ENCODE measurements at places on chromosomes 2 and 18. TPM values are rescaled to one million over a fixed set of nuclear protein-coding genes. Genes with fewer than 3 reads are reported as not detected.

Gene SERPINB11
- total RNA-seq = not detected

Gene HAAO
- total RNA-seq = 0.33 TPM

Gene CNGA3
- total RNA-seq = not detected

Gene LHCGR
- total RNA-seq = not detected

Gene E2F6
- 14.1 TPM for total RNA-seq

Gene ANKRD30B
- total RNA-seq = not detected

- H3K27ac ChIP-seq = no peak overlapping the region
- peaks cover 14% of the 10 kb centered on the region for H3K4me1 ChIP-seq
- H3K27me3 ChIP-seq = no peaks in the 10 kb centered on the region
- no peak overlapping the region for H3K4me3 ChIP-seq
Measured at GRCh38 chr2:46180189-46180588, 117.0 kb upstream of the EPAS1 start.

GRCh38 chr2:239093952-239094351 is 246.1 kb downstream of the TWIST2 start:
- no peak overlapping the region for H3K4me3 ChIP-seq
- peaks cover 2% of the 10 kb centered on the region for H3K36me3 ChIP-seq
- H3K4me1 ChIP-seq = no peaks in the 10 kb centered on the region
- no peak for DNase-seq
- H3K27ac ChIP-seq = no peak overlapping the region

DNA sequence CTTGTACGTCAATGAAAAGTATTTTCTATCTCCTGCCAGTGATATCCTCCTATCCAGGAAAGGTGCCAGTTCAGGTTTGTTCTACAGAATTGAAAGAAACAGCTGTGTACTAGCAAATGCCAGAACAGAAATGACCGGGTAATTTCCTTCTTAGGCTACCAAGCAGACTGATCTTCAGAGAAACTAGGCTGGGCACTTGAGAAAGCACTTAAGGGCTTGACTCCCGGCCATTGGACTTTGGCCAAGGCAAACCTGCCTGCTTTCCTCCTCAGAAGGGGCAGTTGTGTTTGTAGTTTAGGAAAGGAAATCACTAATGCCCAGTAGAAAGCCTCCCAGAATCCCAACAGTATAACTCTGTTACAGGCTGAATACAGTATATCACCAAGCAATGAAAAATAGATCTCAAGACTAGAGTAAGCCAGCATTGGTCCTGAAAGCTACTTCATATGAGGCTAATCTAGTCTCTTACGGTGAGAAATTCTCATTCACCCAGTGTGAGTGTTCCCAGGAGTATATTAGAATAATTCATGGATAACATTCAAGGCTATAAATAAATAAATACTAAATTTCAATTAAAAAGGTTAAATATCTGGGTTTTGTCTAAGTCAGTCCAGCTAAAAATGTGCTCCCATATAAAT is 43.0 kb upstream of the COL5A2 start:
- peaks cover 10% of the 10 kb centered on the region for H3K4me1 ChIP-seq
- H3K4me3 ChIP-seq = no peak overlapping the region

DNA sequence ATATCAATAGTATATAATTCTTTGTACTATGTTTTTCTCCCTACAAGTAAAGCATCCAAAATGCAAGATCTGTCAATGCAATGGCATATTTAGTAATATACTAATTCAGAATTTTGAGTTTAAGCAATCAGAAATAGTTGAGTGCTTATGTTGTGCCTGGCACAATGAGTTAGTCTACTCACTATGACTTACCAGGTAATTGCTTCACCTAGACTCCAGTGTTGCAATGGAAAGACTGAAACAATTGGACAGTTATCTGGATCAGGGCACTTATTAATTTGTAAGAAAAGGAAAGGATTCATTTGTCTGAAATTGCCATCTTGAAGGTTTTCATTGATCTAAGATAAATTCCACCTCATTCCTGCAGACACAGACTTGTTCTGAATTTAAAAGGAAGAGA is 97.6 kb upstream of the TCF4 start:
- H3K27ac ChIP-seq = no peak overlapping the region
- H3K4me3 ChIP-seq = no peak overlapping the region
- peaks cover 5% of the 10 kb centered on the region for H3K27me3 ChIP-seq
- H3K36me3 ChIP-seq = no peaks in the 10 kb centered on the region

DNA sequence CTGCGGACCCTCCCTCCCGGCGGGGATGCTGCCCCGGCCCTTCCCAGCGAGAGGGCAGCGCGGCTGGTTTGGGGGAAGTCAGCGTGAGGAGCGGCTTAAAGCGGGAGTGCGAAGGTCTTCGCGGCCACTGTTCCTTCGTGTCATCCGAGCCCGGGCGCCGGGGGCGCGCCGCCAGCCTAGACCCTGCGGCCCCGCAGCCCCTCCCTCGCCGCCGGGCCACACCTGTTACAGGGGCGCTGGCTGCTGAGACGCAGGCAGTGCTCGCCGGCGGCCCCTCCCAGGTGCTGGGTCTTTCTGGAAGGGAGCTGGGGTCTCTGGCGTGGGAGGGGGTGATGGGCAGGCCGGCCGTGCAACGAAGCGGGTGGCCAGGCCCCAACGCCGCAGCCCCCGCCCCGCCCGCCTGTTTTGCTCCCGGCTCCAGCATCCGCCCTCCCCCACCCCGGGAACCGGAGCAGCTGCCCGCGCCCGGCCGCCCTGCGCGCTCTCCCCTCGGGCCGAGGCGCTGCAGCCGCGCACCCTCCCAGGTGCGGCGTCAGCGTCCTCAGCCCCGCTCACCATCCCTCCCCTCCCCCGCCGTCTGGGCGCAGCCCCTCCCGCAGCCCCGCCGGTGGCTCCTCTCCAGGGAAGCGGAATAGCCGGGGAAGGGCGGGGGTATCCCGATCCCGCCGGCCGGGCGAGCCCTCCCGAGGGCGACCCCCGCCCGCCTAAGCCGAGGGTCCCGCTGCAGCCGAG is 727 bp downstream of the KIF1A start:
- H3K27me3 ChIP-seq = peaks cover 44% of the 10 kb centered on the region
- peaks cover 2% of the 10 kb centered on the region for H3K36me3 ChIP-seq
- peaks cover 6% of the 10 kb centered on the region for H3K4me1 ChIP-seq
- peak; percentile 12 for DNase-seq
- H3K27ac ChIP-seq = no peak overlapping the region

GRCh38 chr2:236998236-236998635 is 87.5 kb upstream of the COPS8 start:
- no peaks in the 10 kb centered on the region for H3K4me1 ChIP-seq
- no peak overlapping the region for H3K27ac ChIP-seq
- H3K4me3 ChIP-seq = no peak overlapping the region
- peaks cover 3% of the 10 kb centered on the region for H3K27me3 ChIP-seq
- no peak for DNase-seq
- no peaks in the 10 kb centered on the region for H3K36me3 ChIP-seq

DNA sequence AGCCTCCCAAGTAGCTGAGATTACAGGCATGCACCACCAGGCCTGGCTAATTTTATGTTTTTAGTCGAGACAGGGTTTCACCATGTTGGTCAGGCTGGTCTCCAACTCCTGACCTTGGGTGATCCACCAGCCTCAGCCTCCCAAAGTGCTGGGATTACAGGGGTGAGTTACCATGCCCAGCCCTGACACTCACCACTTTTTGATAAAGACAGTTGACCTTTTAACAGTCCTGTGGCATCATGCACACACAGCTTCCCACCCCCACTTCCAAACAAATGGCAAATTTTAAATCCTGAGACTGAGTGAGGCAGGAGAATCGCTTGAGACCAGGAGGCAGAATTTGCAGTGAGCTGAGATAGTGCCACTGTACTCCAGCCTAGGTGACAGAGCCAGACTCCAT is 6.2 kb upstream of the DNAJB2 start:
- no peak overlapping the region for H3K27ac ChIP-seq
- H3K4me1 ChIP-seq = peaks cover 9% of the 10 kb centered on the region
- H3K27me3 ChIP-seq = no peaks in the 10 kb centered on the region

- H3K36me3 ChIP-seq = peaks cover 6% of the 10 kb centered on the region
- H3K4me1 ChIP-seq = peaks cover 34% of the 10 kb centered on the region
- H3K27ac ChIP-seq = peak overlapping the region; percentile 80
- H3K4me3 ChIP-seq = peak overlapping the region; percentile 87
- DNase-seq = no peak
Measured at GRCh38 chr2:178111743-178112142, 494 bp upstream of the RBM45 start.

GRCh38 chr2:45010702-45011012 is 1.4 kb upstream of the SIX2 start:
- no peaks in the 10 kb centered on the region for H3K36me3 ChIP-seq
- DNase-seq = no peak
- H3K27me3 ChIP-seq = peaks cover 90% of the 10 kb centered on the region
- H3K4me1 ChIP-seq = peaks cover 16% of the 10 kb centered on the region
- no peak overlapping the region for H3K27ac ChIP-seq

DNA sequence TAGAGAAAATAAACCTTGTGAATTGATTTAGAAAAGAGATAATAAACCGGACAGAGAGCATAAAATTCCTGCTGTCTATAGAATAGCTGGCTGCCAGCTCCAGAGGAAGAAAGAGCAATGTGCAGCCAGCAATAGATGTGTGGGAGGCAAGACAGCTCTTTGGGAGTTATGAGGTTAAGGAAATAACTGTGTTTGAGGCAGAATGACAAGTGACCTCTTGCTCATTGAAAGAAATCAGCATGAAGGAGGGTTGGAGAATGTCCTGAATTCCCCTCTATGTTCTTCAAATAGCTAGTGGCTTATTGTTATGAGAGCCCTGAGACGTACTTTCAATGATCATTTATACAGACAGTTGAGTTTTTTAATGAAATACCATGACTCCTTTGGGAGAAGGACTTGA is 1009.9 kb upstream of the NXPH2 start:
- no peak overlapping the region for H3K27ac ChIP-seq
- DNase-seq = no peak
- H3K4me3 ChIP-seq = no peak overlapping the region
- no peaks in the 10 kb centered on the region for H3K4me1 ChIP-seq
- no peaks in the 10 kb centered on the region for H3K27me3 ChIP-seq

DNA sequence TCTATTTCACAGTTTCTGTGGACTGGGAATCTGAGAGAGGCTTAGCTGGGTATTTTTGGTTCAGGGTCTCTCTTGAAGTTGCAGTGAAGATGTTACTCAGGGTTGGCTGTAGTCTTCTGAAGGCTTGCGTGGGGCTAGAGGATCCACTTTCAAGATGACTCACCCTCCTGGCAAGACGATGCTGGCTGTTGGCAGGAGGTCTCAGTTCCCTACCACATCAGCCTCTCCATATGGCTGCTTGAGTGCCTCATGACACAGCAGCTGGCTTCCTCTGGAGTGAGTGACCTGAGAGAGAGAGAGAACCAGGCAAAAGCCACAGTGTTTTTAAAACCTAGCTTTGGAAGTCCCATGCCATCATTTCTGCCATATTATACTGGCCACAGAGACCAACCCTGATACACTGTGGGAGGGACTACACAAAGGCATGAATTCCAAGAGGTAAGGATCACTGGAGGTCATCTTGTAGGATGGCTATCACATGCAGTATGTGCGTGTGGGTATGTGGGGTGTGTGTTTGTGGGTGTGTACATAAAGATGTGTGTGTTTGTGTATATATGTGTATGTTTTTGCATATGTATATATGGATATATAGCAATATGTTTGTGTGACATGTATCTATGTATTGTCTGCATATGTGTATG is 25.1 kb downstream of the DNPEP start:
- DNase-seq = no peak
- H3K27me3 ChIP-seq = peaks cover 23% of the 10 kb centered on the region
- H3K36me3 ChIP-seq = no peaks in the 10 kb centered on the region
- no peak overlapping the region for H3K4me3 ChIP-seq
- H3K27ac ChIP-seq = no peak overlapping the region
- peaks cover 8% of the 10 kb centered on the region for H3K4me1 ChIP-seq
